NCI-H2081 (cell line): ENCODE measurements at places on chromosomes 6 and 20.
A peak's percentile ranks its signal among the peaks of the same experiment; 100 is the strongest.

- DNase-seq, result peak; percentile 10
These were observed 408 bp downstream of the PTCHD4 start for GRCh38 chr6:48110436-48111142.

- DNase-seq, result no peak
These were observed 372 bp downstream of the CASS4 start for GRCh38 chr20:56412473-56412790.

GRCh38 chr6:117206944-117207687 is 58.2 kb upstream of the VGLL2 start:
- no peak for DNase-seq

DNA sequence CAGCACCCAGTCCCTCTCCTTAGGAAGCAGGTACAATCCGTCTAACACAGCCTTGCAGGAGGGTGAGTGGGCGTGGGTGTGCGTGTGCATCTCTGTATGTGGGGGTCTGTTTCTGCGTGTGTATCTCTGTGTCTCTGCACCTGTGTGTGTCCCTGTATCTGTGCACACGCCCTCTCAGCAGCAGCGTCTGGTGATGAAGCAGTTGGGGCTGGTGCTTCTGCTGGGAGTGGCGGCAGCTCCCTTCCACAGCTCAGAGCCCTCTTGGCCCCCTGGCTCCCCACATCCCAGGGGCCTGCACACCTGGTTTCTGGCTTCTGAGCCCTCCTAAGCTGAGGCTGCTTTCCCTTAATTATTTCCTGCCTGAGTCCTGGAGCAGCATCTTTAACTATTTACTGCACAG is 49.5 kb upstream of the CCDC167 start:
- no peak for DNase-seq

DNA sequence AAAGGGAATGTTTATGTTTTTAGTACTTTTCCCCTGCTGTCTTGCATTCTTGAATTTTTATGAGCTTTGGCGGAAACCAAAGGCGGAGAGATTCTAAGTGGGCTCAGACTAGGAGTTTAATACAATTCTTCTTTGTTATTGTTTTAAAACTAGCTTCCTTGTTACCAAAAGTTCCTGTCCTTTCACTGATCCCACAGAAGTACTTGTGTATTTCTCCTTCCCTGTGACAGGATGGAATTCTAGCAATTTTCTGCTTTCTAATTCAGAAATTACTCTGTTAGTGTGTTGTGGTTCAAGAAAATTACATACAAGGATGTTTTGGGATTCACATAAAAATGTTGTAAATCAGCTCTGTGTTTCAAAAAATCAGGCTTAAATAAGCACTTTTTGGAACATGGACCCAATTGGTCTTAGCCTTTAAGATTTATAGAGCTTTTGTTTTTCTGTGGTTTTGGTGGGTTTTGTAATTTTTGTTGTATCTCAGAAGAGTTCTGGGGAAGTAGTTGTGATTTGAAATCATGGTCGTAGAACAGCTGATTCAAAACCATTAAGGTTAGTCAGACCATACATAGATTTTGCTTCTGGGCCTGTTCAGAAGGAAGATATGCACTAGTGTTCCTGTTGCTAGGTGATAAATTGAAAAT is 17.6 kb upstream of the CTAGE9 start:
- no peak for DNase-seq
